Stimulated activated CD8-positive, alpha-beta memory T cell treated with anti-CD3 and anti-CD28 coated beads, Interleukin-4, amount 100 ng/mL, for 4 hours (primary cell): ENCODE measurements at places on chromosomes 11 and 22.

DNA sequence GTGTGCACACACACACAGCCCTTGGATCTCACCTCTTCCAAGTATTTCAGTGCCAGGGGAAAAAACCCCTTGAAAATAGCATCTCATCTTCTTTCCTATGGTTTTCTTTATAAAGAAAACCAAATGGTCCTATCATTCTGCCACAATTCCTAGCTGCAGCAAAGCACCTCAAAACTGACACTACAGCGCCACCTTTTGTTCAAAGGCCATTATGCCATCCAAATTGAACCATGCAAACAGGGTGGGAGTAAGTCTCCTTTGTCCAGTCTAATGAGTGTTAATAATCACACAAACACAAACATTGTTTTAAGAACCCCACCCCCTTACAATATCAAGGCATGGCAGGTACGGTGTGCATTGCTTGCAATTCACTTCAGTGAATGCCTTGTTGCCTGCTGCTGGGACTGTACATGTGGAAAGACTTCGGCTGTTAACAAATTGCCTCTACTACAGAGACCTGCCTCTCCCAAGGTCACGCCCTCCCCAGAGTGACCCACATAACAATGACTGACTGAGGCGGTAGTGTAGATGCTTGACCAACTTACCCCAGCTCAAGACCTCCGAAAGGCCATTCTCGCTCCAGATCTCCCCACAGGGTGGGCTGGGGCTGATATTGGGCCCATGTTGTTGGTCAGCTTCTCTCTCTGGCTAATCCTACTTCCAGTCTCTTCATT is 31.7 kb downstream of the FAM181B start:
- no peak for DNase-seq

DNA sequence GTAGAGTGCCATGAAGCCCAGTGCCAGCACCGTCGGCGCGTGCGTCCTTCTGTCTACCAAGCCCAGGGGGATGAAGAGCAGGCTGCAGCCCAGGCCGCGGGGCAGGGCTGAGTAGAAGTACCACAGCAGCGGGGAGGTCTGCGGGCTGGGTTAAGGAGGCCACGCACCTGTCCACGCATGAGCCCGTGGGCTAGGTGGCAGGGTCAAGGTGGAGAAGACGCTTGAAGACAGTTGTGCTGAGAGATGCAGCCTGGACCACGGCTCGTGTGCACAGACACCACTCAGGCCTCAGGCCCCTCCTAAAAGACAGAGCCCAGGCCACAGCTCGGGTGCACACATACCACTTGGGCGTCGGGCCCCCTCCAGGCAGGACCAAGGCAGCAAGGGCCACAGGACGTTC is 10.4 kb downstream of the ALG12 start:
- DNase-seq = no peak

GRCh38 chr11:76293189-76293631 is 86.9 kb upstream of the WNT11 start:
- no peak for DNase-seq

GRCh38 chr22:44340271-44341239 is 27.8 kb upstream of the SHISAL1 start:
- no peak for DNase-seq

DNA sequence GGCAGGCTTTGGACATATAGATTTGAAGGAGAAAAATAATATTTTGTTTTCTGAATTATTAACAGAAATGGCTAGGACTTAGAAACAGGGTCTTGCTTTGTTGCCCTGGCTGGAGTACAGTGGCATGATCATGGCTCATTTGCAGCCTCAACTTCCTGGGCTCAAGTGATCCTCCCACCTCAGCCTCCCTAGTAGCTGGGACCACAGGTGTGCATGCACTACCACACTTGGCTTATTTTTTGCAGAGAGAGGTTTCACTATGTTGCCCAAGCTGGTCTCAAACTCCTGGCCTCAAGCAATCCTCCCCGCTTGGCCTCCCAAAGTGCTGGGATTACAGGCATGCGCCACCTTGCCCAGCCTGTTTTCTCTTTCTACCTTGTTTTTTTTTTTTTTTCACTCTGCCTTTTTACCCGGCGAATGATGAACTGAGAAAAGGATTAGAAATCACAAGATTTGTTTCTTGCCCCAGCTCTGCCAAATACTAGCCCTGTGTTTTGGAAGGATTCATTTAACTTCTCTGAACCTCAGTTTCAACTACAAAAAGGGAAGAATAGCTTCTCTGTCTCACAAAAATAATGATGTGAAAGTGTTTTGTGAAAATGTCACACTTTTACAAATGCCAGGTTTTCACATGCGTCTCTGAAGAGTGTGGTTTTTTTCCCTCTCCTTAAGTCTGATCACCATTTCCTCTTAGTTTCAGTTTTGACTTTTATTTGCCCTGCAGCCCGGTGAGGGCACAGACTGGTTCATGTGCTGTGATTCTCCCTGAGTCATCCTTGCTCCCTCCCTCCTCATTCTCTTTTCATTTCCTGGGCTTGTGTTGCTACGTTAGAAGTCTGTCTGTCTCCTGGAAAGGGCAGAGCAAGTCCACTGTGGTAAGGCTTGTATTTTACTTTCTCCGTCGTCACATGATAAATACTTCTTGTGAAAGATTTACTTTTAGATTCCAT is 67.7 kb downstream of the BCL2L13 start:
- peak; percentile 2 for DNase-seq

DNA sequence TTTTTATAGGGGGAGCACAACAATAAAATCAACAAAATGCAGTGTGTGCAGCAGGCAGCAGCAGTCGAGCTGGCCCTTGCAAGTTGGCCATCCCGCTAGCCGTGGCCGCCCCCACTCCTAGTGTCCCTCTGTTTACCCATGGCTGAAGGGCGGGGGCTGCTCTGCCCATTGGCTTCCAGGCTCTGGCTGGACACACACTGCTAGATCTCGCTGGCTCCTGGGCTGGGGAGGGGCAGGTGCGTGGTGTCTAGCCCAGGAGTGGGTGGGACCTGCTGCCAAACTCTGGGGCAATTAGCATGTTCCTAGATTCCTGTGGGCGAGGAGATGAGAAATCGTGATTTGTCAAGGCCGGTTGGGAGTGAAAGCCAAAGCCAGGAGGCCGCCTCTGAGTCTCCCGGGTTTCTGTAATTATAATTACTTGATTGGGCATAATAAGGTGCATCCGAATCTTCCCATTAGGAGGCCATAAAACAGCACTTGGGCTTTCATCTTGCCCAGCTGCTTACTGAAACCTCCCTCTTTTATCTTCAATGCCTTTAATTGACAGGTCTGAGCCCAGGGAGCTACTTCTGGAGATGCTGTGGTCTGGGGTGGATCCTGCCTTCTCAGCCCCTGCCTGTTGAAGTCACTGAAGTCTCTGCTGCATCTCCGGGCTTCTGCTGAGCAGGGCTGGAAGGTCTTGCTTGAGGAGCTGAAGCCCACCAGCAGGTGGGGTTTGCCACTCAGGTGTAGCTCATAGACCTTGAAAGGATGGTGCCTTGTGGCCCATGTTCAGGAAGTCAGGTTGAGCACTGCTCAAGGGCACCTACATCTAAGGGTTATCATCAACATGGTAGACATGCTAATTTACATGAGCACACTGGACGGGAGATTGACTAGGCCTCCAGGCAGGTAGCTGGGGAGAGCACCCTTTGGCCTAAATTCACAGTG is 44.5 kb upstream of the DKK3 start:
- DNase-seq = no peak

- no peak for DNase-seq
Measured at GRCh38 chr11:67492801-67493547, 10.1 kb downstream of the AIP start.

DNA sequence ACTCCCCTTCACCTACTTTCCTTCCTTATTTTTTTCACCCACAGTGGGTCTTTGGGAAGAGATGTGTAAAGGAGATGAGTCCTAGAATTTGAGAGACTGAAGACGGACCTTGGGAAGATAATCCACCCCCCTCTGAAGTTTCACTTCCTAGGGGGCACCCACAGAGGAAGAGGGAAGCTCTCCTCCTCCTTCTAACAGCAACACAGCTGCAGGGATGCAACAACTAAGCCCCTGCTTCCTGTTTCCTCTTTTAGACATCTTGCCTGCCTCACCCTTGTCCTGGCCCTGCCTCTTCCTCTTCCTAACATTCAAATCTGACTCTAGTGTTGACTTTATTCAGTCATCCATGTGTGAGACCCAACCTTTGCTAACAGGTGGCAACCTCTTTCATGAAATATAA is 424.6 kb downstream of the BUD13 start:
- no peak for DNase-seq

GRCh38 chr11:14417617-14418374 is 58.8 kb upstream of the RRAS2 start:
- DNase-seq = no peak

DNA sequence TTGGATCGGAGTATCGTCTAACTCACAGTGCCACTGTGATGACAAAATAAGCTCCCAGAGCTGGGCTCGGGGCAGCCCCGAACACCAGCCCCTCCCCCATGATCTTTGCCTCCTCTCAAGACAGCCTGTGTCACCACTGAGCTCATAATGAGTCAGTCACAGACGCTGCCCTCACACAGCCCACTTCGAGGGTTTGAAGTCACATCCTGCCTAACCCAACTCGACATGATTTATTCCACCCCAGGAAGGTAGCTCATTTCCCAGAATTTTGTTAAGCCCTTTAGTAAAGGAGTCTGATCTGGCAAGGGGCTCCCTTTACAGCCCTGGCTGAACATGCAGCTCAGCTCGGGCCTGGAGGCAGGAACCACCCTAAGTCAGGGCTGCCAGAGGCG is 22.8 kb downstream of the MYH9 start:
- DNase-seq = peak; percentile 86

- no peak for DNase-seq
Measured at GRCh38 chr11:45041596-45041995, 90.9 kb upstream of the TP53I11 start.

GRCh38 chr11:118358071-118358470 is 1.3 kb upstream of the UBE4A start:
- no peak for DNase-seq

DNA sequence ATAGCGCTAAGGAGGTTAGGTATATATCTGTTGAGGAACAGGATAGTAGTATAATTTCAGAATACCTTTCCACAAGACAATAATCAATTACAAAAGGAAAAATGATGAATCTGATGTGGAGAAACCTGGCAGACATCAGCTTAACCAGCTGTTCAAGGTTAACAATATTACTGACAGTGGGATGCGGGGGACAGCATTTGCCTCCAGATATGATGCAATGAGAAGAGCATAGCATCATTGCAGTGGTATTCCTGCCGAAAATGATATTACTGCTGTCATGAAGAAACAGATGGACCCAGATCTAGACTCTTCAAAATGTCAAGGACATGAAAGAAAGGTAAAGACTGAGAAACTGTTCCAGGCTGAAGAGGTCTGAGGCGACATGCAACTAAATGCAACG is 49.7 kb downstream of the RBFOX2 start:
- DNase-seq = no peak

DNA sequence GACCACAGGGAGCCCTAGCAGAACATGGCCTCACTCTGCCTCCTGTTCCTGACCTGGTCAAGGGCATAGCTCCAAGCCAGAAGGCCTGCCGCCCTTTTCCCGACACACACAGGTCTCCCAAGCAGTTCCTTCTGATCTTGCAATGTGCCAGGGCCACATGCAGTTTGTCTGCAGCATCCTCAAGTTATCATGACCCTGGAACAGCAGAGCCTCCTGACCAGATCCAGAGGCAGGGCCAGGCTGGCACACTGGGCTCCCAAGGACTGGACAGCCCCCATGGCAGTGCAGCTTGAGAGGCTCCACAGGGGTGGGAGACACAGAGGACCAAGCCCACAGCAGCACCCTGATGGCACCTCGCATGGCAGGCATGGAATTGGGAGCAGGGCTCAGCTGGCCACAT is 31.2 kb downstream of the GNAZ start:
- no peak for DNase-seq
